ENCODE measurements at places on chromosomes 4 and X. TPM values are rescaled to one million over a fixed set of nuclear protein-coding genes. Genes with fewer than 3 reads are reported as not detected.
A peak's percentile ranks its signal among the peaks of the same experiment; 100 is the strongest.

- H3K27me3 ChIP-seq: no peaks in the 10 kb centered on the region
- DNase-seq: no peak
- no peaks in the 10 kb centered on the region for H3K4me1 ChIP-seq
- no peaks in the 10 kb centered on the region for H3K36me3 ChIP-seq
- H3K27ac ChIP-seq: no peak overlapping the region
Observed at GRCh38 chr4:125484912-125485311, 170.2 kb downstream of the FAT4 start.

DNA sequence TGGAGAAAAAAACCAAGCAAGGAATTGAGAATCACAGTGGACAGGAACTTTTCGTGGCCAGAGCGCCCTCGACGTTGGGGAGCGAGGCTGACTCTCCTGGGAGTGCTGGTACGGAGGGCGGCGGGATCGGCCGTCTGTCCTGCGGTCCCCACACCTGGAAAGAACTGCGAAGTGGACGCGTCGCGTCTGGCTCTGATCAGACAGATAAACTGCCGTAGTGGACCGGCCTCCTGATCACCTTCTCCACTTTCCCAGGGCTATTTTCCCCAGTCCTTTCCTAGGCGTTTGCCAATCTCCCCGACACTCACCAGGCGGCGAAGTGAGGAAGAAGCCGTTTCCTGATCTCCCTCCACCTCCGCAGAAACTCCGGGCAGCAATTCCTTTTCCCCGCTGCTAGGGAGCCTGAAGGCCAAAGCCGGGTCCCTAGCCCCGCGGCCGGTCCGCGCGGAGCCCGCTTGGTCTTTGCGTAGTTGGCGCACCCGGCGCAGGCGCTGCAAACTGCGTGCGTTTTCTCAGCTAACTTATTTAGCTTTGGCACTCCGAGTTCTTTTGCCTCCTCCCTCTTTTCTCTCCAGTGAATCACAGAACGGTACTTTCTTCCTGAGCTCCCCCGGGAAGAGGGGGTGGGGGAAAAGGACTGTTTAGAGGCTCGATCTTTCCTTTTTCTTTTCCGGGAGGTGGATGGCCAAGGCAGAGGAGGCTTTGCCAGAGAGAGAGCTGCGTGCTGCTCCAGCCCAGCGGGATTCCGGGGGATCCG is at the start of gene ARSJ:
Gene ARSJ, minus strand, starts transcription at position 500 of the 757 bp plus-strand sequence. CDS start 813 bp downstream, outside the sequence.
- no peaks in the 10 kb centered on the region for H3K36me3 ChIP-seq
- H3K27ac ChIP-seq: no peak within 1 kb of the TSS
- peaks cover 48% of the 10 kb centered on the region for H3K27me3 ChIP-seq
- H3K4me1 ChIP-seq: peaks cover 13% of the 10 kb centered on the region

DNA sequence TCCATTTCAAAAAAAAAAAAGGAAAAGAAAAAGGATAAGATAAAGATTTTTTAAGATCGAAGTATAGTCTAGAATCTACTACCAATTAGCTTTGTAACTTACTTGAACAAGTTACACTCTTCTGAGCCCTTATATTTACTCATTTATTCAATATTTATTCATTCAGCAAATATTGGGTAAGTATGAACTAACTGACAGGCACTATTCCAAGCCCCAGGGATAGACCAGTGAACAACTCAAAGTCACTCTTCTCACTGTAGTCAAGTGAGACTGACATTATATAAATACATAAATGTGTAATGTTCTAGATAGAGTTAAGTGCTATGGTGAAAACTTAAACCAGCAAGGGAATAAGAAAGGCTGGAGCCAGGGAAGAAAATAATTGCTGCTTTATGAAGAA is 131.6 kb downstream of the ARHGAP24 start:
- no peak overlapping the region for H3K27ac ChIP-seq
- no peak for DNase-seq
- no peaks in the 10 kb centered on the region for H3K36me3 ChIP-seq
- no peaks in the 10 kb centered on the region for H3K27me3 ChIP-seq
- peaks cover 13% of the 10 kb centered on the region for H3K4me1 ChIP-seq

GRCh38 chr4:128290526-128290925 is 2.9 kb upstream of the PGRMC2 start:
- H3K36me3 ChIP-seq: peaks cover 14% of the 10 kb centered on the region
- H3K4me1 ChIP-seq: peaks cover 16% of the 10 kb centered on the region
- no peaks in the 10 kb centered on the region for H3K27me3 ChIP-seq
- no peak overlapping the region for H3K4me3 ChIP-seq
- no peak overlapping the region for H3K27ac ChIP-seq

DNA sequence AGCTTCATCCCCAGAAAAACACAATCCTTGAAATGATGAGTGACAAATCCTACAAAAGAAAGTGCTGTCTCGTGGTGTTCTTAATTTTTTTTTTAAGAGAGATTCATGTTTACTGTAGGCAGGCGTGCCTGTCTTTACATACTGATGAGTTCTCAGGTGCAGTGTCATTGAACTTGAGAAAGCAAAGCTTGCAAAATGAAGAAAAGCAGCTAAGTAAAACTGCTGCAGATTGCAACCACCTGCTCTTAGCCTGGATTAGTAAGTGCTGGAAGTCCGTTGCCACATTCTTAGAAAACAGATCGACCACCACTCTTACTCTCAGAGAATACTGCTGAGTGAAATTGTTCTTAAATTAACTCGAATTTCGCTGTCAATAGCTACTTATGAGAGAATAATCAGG is 854.6 kb downstream of the TRIML1 start:
- no peaks in the 10 kb centered on the region for H3K27me3 ChIP-seq
- no peaks in the 10 kb centered on the region for H3K4me1 ChIP-seq
- no peak overlapping the region for H3K27ac ChIP-seq

DNA sequence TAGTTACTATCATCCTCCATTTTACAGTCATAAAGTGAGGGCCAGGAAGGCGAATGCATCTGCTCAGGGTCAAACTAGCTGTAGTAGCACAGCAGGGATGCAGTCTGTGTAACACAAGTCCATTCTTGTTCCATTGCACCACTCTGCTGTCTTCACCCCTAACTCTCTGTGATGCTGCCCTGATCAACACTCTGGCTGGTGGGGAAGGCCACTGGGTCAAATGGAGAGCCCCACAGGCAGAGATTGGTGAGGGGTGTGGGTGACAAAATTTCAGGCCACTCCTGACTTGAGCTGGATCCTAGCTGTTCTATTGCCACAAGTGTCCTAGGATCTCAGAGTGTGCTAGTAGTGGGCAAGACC is 136.5 kb downstream of the PJA1 start:
- no peaks in the 10 kb centered on the region for H3K4me1 ChIP-seq
- DNase-seq: no peak
- no peaks in the 10 kb centered on the region for H3K36me3 ChIP-seq
- no peak overlapping the region for H3K27ac ChIP-seq

DNA sequence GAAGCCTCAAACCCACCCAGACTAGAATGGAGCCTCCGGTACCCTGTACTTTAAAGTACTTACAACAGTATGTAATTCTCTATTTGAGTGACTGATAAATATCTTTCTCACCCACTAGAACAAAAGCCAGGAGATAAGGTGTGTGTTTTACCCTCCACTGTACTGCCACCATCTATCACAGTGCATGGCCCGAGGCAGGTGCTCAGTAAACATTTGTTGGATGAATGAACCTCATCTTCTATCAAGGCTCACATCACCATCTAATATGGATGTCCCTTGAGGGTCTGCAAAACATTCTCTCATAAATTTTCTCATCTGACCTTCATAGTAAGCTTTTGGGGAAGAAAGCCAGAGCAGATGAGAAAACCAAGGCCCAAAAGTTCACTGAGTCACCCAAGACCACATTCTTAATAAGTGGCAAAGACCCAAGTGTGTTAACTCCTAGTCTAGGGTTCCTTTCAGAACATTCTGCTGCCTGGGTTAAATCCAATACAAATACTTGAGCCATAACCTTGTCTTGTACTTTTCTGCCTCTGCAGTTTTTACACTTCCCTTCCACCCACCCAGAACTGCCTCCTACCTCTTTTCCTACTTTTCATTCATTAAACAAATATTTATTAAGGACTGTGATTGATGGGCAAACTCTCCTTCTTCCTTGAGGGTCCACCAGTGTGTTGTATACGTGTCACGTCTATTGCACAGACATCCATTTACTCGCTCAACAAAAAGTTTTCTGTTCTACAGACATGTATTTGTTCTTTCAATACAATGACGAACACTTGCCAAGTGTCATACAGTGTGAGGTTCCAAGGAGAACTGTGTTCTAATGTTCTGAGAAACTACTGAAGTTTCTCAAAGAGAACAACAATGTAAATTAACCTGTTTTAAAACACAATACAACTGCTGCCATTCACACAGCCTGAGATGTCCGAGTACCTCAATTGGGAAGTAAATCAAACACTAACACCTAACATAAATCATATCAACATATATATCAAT is 35.7 kb downstream of the APBB2 start:
- peaks cover 11% of the 10 kb centered on the region for H3K27me3 ChIP-seq
- H3K4me1 ChIP-seq: no peaks in the 10 kb centered on the region
- no peaks in the 10 kb centered on the region for H3K36me3 ChIP-seq
- no peak overlapping the region for H3K27ac ChIP-seq
- DNase-seq: no peak
- H3K4me3 ChIP-seq: no peak overlapping the region

DNA sequence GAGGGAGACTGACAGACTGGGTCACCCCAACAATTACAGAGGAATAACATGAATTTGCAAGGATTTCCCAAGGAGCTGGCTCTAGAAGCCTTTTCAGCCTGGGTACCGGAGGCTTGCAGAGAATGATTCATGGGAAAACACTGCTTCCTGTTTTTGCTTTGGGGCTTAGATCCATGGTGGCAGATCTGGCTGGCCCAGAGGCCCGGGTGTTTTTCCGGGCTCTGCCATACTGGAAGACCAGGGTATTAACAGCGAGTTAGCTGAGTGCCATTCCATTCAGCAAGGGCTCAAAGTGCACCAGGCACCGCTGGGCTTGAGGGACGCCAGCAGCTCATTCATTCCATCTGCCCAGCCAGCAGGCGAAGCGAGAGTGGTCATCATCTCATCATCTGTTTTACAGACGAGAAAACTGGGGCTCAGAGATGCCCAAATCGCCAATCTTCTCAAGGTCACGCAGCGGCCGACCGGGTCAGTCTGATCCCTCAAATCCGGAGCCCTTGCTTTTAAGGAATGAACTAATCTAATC is 1.3 kb downstream of the WDR1 start:
- H3K4me3 ChIP-seq: peak overlapping the region; percentile 97
- peaks cover 71% of the 10 kb centered on the region for H3K4me1 ChIP-seq
- no peaks in the 10 kb centered on the region for H3K27me3 ChIP-seq
- DNase-seq: no peak
- H3K36me3 ChIP-seq: peaks cover 58% of the 10 kb centered on the region

DNA sequence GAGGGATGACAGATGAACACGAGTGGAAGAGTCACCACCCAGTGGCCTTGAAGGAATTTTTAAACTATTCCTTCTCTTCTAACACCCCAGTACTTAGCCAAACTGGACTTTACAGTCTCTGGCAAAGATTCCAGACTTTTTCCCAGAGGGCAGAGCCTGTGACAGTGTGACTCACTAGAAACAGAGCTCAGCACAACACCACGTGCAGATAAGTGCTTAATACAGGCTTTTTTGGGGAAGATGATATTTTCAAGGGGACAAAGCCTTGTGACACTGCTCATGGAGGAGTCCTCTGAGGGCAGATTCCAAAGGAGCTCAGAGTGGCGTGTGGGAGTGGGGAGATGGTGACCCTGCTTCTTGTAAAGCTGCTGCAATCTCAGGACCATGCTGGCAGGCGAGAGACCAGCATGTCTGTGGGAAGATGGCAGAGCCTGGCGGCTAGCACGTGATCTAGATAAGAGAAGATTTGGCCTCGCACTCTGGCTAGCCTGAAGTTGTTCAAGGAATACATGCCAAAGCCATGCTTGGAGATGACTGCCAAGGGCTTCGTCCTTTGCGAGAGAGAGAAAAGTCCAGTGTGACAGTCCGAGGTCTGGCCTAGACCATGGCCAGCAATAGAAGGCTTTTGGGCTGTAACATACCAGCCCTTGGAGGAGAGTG is 2.4 kb downstream of the RAB33A start:
- H3K36me3 ChIP-seq: peaks cover 28% of the 10 kb centered on the region
- peak overlapping the region; percentile 93 for H3K4me3 ChIP-seq
- no peak for DNase-seq
- peak overlapping the region; percentile 92 for H3K27ac ChIP-seq

DNA sequence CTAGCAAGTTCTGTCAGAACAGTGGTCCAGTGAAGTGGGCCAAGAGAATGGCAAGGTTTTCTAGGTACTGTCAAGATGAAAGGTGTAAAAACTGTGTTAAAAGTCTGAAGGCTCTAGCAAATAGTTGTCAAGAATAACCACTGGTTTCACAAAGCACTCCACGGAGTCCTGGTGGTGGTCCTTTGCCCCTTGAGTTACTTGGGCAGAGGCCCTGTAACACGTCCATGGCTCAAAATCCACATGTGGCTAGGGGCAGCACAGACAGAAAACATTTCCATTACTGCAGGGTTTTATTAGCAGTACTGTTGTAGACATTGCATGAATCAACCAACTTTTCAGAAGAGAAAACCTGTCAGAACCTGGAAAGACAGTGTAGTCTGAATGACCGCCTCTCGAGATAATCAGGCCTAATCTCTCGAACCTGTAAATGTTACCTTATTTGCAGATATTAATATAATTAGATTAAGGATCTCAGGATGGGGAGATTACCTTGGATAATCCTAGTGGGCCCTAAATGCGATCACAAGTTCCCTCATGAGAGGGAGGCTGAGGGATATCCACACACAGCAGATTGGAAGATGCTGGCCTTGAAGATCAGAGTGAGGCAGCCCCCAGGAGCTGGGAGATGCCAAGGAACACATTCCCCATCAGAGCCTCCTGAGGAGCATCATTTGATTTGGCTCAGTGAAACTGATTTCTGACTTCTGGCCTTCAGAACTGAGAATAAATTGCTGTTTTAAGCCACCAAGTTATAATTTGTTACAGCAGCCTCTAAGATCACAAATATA is 34.7 kb downstream of the ERVMER34-1 start:
- no peak for DNase-seq
- no peak overlapping the region for H3K4me3 ChIP-seq
- peak overlapping the region; percentile 62 for H3K27ac ChIP-seq
- H3K4me1 ChIP-seq: peaks cover 33% of the 10 kb centered on the region
- H3K27me3 ChIP-seq: no peaks in the 10 kb centered on the region
- peaks cover 65% of the 10 kb centered on the region for H3K36me3 ChIP-seq

GRCh38 chrX:38279188-38279587 is 48.1 kb downstream of the RPGR start:
- H3K36me3 ChIP-seq: peaks cover 3% of the 10 kb centered on the region
- DNase-seq: no peak
- no peak overlapping the region for H3K27ac ChIP-seq
- H3K4me1 ChIP-seq: no peaks in the 10 kb centered on the region
- no peaks in the 10 kb centered on the region for H3K27me3 ChIP-seq
- no peak overlapping the region for H3K4me3 ChIP-seq

Gene RAB39B
- 13.2 TPM for total RNA-seq

Gene TLR1
- 1.5 TPM for total RNA-seq

Gene VCX3B
- not detected for total RNA-seq

Gene HELT
- total RNA-seq: not detected

Gene MAGEA12
- not detected for total RNA-seq

Gene LRIT3
- total RNA-seq: 0.13 TPM

Gene PPP4R3C
- not detected for total RNA-seq

Gene RNF175
- not detected for total RNA-seq

Gene S100G
- not detected for total RNA-seq

Measured in activated CD8-positive, alpha-beta T cell treated with anti-CD3 and anti-CD28 coated beads for 36 hours (primary cell).